ENCODE measurements at places on chromosomes 6 and 20. TPM values are rescaled to one million over a fixed set of nuclear protein-coding genes. Genes with fewer than 3 reads are reported as not detected.
A peak's percentile ranks its signal among the peaks of the same experiment; 100 is the strongest.

GRCh38 chr6:108655806-108656651, 95.3 kb downstream of the FOXO3 start:
- peaks cover 55% of the 10 kb centered on the region for H3K4me1 ChIP-seq
- H3K4me3 ChIP-seq: peak overlapping the region; percentile 55
- H3K27me3 ChIP-seq: no peaks in the 10 kb centered on the region
- H3K27ac ChIP-seq: peak overlapping the region; percentile 86

GRCh38 chr20:15699431-15700146, 873.7 kb downstream of the KIF16B start:
- H3K4me1 ChIP-seq: no peaks in the 10 kb centered on the region
- no peaks in the 10 kb centered on the region for H3K36me3 ChIP-seq
- H3K27ac ChIP-seq: no peak overlapping the region
- peak overlapping the region; percentile 37 for H3K4me3 ChIP-seq

DNA sequence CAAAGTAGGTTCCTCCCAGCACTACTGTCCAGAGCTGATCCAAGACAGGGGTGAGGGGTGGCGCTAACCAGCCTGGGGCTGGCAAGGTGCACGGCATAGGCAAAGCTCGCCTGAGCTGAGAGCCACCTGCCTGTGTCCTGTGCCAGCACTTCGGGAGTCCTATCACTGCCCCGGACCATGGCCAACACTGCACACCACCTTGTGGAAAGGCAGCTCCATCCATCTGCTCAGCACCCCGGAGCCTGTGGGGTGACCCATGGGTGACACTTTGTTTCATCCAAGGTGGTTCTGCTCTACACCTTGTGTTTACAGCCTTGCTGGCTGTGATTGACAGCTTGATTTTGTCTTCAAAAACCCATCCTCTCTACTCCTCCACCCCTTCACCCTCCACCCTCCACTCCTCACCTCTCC, 32.9 kb upstream of the GATA5 start:
- peaks cover 23% of the 10 kb centered on the region for H3K27me3 ChIP-seq
- no peaks in the 10 kb centered on the region for H3K4me1 ChIP-seq
- no peaks in the 10 kb centered on the region for H3K36me3 ChIP-seq
- no peak overlapping the region for H3K27ac ChIP-seq
- DNase-seq: no peak
- no peak overlapping the region for H3K4me3 ChIP-seq

DNA sequence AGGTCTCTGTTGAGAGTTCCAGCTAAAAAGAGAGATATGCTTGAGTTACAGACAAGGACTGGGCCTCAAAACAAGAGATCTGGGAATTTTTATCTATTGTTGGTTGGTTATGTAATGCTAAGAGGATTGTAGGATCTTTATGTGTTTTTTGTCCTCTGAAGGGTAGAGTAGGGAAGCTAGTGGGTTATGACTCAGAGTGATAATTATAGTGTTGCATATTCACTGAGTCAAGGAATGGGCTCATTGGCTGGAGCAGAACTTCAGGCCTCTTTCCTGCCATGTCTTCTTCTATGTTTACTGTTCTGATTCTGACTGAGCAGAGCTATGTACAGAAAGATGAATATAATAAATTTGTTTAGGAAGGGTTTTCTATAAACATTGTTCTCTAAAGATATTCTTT, 66.1 kb upstream of the NOX3 start:
- no peaks in the 10 kb centered on the region for H3K36me3 ChIP-seq
- H3K4me3 ChIP-seq: no peak overlapping the region
- no peaks in the 10 kb centered on the region for H3K4me1 ChIP-seq
- DNase-seq: no peak

- H3K27ac ChIP-seq: peak overlapping the region; percentile 57
- no peaks in the 10 kb centered on the region for H3K27me3 ChIP-seq
- no peak overlapping the region for H3K4me3 ChIP-seq
- DNase-seq: no peak
- H3K4me1 ChIP-seq: no peaks in the 10 kb centered on the region
These were observed 53.7 kb upstream of the TMX4 start for GRCh38 chr20:8073024-8073832.

- no peak for DNase-seq
- H3K36me3 ChIP-seq: no peaks in the 10 kb centered on the region
- no peak overlapping the region for H3K4me3 ChIP-seq
- H3K4me1 ChIP-seq: no peaks in the 10 kb centered on the region
These were observed 154.0 kb downstream of the ZNF217 start for GRCh38 chr20:53439616-53440015.

DNA sequence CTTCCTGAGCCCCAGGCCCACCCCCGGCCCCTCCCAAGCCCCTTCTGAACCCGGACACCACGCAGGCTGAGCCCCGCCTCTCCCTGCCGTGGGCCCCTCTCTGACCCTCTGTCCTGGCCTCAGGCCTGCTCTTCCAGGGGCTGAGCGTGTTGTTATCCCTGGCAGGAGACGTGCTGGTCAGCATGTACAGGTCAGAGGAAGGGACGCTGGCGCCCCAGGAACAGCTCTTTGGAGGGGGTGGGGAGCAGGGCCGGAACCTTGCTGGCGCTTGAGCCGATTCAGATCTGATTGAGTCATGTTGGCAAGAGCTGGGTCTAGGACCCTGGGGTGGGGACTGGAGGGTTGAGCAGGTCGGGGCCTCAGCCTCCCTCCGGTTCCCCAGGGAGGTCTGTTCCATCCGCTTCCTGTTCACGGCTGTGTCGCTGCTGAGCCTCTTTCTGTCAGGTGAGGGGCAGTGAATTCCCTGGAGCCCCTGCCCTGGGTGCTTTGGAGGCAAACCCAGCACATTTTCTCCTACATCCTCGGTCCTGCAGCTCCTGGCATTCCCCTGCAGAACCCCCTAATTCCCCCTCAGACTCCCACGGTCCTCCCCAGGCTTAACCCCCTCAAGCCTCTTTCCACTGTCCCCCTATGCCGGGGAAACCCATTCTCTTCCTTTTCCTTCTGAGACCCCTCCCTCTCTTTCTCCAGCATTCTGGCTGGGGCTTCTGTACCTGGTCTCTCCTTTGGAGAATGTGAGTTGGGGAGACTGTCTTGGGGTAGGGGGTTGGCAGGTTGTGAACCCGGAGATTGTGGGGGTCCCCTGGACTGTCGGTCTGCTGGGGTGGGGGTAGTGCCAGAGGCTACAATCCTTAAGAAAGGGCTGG, 2.0 kb downstream of the SPAG4 start:
- H3K36me3 ChIP-seq: no peaks in the 10 kb centered on the region
- H3K4me1 ChIP-seq: peaks cover 8% of the 10 kb centered on the region
- peak overlapping the region; percentile 90 for H3K27ac ChIP-seq
- H3K27me3 ChIP-seq: no peaks in the 10 kb centered on the region
- DNase-seq: peak; percentile 39

GRCh38 chr20:4717816-4718570, 3.7 kb upstream of the PRND start:
- no peak for DNase-seq
- no peak overlapping the region for H3K4me3 ChIP-seq
- H3K36me3 ChIP-seq: no peaks in the 10 kb centered on the region

DEF6 gene
- total RNA-seq: 14.2 TPM

KCNK15 gene
- 5.0 TPM for total RNA-seq
